ENCODE measurements at places on chromosomes 4 and X.
A peak's percentile ranks its signal among the peaks of the same experiment; 100 is the strongest.

DNA sequence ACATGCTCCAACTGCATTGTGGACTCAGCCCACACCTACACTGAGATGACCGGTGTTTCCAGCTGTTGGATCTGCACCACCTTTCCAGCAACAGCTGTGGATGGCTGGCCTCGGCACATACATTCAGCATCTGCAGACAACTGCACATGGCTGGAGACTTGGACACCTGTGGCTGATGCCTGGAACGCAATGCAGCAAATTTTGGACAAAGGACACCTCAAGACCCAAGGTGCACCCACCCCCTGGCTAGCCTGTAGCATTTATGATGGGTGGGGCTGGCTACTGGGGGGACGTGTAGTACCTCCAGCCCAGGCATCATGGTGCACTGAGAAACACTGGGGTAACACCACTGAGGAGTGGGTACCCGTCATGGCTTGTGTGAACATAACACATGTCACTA, 57.3 kb upstream of the CCDC149 start:
- no peak for DNase-seq

GRCh38 chr4:135770505-135770904, 1568.9 kb upstream of the PABPC4L start:
- no peak for DNase-seq

DNA sequence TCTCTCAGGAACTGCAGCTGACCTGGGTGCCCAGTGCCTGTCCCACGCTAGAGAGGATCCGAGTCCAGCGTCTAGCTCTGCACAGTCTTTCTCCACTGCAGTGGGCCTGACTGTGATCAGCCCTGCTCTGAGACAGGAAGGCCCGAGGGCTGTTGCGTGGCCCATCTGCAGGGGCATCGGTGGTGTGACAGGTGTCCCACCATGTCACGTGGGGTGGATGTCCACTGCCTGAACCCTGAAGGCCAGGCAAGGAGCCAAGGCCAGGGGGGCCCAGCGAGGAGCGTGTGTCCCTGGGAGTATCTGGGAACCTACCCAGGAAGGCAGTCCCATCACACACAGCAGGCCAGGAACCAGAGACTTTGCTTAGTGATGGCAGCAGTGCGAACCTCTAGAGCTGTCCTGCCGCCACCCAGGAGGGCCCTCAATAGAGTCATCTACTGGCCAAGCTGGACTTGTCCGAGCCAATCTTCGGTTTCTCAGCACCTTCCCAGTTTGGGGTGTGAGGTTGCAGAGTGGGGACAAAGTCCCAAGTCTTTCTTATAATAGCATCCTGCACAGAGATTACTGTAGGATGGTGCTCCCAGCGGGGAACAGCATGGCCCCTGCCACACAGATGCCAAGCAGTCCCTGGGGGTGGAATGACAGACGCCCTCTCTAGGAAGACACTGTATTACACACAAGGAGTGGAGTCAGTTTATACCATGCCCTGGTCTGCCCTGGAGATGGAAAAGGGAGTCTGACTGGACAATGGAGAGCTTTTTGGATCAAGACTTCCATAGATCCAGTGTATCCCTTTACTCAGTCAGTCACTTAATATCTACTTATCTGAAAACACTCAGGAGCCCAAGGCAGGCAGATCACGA, 38.3 kb downstream of the DCTD start:
- DNase-seq: no peak

DNA sequence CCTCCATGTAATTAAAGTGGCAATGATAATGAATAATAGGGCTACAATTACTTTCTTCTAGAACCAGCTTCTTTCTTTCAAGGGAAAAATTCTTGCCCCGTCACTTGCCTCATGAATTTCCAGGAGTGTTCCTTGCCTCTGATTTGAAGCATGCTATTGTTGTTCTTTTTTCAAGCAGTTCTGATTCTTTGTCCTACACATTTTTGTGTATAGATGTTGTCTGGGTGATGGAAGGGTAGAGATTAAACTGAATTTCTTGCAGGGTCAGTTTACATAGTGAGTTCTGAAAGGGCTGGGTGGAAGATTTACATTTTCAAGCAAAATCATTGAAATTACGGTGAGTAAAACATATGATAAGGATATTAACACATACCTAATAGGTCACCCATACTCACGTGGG, 107.0 kb upstream of the TENM3 start:
- DNase-seq: no peak

DNA sequence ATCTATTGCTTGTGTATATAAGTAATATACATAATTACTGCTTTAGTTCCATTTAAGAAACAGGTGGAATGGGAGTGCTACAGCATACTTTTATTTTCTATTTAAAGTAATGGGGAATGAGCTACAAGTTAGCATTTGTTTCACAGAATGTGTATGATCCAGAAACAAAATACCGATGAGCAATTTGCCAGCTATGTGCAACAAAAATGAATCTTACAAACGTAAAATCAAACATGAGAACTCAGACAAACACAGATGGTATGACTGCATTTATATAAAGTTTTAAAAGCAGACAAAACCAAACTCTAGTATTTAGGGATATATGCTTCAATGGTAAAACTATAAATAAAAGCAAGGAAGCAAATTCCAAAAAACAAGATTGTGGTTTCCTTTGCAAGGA, 141.7 kb downstream of the PAPSS1 start:
- DNase-seq: no peak

- DNase-seq: no peak
These were observed 161.7 kb downstream of the BTC start for GRCh38 chr4:74632634-74633033.

DNA sequence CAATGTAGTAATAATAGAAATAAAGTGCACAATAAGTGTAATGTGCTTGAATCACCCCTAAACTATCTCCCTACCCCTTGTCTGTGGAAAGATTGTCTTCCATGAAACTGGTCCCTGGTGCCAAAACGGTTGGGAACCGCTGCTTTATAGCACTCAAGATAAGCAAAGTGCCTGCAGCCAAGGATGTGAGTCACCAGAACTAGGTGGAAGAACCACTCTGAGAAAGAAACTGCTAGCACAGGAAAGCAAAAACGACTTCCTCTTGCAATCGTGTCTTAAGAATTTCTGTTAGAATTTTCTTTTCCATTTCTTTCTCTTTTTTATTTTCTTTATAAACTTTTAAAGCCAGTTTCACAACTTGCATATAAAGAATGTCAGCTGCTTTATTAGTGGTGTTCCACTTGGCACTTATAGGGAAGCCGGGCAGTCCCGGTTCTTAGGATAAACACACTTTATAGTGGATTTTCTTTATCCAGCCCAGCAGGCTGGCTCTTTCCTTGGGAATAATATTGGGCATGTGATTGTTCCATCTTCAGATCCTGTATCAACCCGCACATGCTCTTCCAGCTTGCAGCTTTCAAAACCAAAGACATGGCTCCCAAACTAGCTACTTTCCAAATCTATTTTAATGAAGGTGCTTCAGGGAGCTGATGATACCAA, 32.3 kb upstream of the CXCL8 start:
- no peak for DNase-seq

DNA sequence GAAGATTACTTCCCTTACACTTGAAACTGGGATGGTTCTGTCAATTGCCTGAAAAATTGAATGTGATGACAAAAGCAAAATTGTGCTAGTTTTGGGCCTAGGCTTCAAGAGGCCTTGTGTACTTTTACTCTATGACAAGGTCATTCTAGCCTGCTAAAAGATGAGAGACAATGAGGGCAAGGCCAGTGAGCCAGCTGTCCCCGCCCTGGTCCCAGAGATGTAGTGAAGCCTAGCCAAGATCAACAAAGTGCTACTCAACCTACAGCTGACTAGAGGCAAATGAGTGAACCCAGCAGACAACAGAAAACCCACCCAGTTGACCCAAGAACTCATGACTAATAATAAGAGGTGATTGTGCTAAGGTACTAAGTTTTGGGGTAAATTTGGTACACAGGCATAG, 248.7 kb downstream of the IL15 start:
- DNase-seq: no peak

DNA sequence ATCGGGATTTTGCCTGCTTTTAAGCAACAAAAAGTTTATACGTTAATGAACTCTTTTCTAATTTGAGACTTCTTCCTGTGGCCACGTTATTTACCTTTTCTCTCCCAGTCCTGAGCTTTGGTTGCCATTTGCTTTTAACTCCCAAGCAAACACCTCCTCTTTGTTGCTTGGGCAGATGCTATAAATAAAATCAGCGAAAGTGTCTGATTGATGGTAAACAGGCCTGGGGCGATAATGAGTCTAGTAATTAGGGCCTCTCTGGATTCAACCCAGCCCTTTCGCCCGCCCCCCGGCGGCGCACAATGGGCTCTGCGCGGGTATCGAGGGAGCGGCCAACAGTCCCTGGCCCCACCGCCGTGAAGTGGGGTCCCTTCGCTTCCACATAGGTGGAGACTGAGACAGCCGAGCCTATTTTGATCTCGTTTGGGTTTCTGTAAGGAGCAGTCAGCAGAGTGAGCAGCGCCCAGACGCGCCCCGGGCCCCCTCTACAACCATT, 790 bp downstream of the CLGN start:
- peak; percentile 72 for DNase-seq

GRCh38 chr4:158006990-158007389, 165.8 kb downstream of the GASK1B start:
- no peak for DNase-seq

DNA sequence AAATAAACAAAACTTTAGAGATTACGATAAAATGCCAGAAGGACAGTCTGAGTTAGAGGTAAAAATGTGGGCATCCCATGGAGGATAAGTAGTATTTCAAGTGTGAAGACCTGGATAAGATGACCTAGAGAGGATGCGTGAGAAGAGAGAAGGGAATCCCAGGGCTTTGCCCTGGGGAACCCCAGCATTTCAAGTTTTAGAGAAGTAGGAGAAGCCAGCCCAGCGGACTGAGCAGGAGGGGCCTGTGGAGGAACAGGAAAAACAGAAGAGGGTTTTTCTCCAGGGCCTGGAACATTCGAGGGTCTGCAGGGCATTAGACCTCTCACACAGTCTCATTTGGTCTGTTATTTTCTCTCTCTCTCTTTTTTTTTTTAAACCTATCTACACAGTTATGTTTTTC, 2.9 kb upstream of the CFP start:
- no peak for DNase-seq

DNA sequence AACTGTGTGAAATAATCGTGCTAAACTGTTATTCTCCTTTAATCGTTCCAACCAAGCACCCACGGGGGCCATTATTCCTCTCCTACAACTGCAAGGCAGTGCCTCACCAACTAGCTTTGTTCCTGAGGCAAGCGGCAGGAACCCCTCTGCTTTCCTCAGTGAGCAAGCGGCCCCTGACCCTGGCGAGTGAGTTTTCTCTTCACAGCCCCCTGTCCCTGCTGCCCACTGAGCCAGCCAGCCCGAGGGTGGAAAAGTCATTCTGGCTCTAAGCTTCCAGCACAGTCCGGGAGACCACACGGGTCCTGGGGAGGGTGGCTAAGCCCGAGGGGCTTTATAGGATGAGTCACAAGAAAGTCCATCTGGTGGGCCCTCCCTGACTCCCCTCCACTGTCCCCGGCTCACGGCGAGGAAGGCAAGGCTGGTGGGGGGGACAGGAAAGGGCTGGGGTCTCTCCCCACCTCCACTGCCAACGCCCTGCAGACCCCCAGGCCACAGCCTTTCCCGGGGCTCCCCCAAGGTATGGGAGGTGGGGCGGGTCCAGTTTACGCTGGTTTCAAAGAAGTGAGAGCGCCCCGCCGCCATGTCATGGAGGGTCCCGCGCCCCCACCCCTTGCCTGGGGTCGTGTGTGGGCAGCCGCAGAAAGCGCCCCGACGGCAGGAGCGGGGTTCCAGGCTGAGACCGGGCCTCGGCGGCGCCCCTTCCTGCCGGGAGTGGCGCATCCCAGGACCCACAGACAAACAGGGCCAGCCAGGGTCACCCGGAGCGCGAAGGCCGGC, 45.0 kb downstream of the CPLX1 start:
- DNase-seq: no peak

DNA sequence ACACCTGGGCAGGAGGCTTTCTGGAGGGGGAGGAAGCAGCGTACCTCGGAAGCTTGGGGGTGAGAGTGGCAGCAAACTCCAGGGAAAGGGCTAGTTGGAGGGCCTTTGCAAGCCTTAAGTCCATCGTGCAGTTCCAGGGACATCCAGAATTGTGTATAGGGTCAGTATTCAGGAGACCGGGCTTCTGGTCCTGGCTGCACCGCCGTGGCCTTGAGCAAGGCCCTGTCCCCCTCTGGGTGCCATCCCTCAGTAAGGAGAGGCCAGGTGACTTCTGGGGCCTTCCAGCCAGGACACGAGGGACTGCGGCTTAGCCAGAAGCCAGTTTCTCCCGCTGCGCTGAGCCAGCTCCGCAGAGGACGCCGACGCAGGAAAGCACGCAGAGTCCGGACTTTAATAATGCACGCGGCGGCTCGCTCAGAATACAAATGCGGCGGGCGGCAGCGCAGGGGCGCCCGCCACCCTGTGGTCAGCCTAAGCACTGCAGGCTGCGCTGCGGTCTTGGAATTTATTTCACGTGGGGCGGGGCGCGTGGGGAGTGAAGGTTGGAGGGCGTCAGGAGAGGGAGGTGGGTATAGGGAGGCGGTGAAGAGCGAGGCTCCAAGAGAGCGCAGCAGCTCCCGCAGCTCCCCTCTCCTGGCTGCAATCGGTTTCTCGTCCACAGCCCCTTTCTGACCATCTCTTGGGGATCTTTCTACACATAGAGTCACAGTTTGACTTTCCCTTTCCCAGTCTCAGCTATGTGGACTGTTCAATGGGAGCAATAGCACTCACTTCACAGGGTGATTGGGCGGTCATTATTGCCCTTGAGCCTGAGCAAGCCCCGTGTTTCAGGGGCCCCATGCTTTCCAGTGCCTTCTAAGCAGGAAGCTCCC, 94.1 kb upstream of the GPR50 start:
- DNase-seq: peak; percentile 42

DNA sequence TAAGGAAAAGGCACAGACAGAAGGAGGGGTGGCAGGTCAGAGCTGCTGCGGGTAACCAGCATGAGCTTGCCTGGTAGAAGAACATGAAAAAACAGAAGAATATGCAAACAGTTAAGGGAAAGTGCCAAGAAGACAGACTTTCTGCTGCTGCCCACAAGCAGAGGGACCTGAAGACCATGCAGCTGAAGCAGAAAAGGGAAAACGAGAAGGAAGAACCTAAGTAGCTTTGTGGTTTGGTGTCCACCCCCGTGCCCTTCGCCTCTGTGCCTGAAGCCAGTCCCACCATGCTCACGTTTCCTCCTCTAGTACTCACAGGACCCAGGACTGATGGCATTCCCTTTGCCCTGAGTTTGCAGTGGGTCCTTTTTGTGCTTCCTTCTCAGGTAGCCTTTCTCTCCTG, 62.8 kb downstream of the UBA6 start:
- DNase-seq: no peak

GRCh38 chrX:38627683-38628082, 66.3 kb downstream of the TSPAN7 start:
- no peak for DNase-seq

- DNase-seq: no peak
These were observed 179.9 kb upstream of the PPP3CA start for GRCh38 chr4:101527188-101527587.

GRCh38 chr4:167111622-167112021, 122.7 kb downstream of the SPOCK3 start:
- DNase-seq: no peak

DNA sequence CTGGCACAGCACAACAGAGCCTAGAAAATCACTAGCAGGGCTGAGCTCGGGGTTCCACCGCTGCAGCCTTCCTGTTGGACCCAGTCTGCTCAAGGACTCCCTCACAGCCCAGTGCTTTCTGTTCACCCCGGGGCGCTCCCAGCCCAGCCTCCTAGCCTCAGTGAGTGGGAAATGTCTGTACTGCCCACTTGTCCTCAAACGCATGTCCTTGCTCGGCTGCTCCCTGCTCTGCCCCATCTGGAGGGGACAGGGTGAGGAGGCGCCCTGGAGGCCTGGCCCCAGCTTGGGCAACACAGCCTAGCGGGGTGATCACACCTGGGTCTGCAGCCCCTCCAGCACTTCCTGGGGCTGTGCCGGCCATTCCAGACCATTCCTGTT, 11.9 kb upstream of the CCNQ start:
- no peak for DNase-seq
